ENCODE measurements at places on chromosomes 5 and 9.

DNA sequence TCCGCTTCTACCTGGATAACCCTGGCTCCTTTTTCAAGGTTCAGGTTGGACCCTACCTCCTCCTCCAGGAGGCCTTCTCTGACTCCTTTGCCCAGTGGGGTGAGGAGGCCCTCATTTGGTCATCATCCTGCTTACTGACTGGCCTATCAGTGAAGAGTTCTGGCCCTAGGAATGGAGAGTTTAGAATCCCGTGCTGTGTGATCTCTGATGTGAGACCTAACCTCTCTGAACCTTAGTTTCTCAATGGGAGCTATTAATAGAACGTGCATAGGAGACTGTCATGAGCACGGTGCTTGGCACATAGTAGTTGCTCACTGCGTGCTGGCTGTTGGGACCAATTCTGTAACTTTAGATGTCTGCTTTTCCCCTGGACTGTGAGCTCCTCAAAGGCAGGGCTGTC, 10.3 kb downstream of the NTNG2 start:
- no peak for DNase-seq

DNA sequence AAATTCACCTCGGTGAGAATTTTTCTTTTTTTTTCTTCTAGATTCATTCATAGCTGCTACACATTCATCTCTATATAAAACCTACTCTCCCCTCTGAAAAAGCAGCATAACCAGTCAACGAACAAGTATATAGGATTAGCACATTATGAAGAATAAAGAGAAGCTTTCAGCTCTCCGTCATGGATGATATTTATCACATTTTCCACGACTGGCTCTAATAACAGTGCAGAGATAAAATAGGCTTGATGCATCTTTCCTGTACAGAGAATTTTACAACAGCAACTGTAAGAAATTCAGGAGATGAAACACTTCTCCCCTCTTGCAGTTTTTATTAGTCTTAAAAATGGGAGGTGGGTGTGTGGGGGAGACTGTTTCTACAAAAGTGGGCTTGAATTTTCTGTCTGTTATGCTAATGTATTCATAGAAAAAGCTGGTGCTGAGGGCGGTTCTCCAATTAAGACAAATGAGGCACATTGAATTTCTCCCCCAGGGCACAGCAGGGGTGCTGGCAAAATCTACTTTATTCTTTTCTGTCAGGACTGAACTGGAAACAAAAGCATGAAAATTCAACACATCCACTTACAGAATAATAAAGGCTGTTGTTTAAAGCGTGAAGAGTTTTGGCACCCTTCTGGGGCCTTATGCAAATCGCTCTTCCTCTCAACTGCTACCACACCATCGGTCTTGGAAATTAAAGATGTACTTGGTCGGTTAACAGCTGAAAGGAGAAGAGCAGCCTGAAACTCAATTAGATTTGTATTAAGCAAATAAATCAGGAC, 233.9 kb upstream of the ZNF608 start:
- no peak for DNase-seq

DNA sequence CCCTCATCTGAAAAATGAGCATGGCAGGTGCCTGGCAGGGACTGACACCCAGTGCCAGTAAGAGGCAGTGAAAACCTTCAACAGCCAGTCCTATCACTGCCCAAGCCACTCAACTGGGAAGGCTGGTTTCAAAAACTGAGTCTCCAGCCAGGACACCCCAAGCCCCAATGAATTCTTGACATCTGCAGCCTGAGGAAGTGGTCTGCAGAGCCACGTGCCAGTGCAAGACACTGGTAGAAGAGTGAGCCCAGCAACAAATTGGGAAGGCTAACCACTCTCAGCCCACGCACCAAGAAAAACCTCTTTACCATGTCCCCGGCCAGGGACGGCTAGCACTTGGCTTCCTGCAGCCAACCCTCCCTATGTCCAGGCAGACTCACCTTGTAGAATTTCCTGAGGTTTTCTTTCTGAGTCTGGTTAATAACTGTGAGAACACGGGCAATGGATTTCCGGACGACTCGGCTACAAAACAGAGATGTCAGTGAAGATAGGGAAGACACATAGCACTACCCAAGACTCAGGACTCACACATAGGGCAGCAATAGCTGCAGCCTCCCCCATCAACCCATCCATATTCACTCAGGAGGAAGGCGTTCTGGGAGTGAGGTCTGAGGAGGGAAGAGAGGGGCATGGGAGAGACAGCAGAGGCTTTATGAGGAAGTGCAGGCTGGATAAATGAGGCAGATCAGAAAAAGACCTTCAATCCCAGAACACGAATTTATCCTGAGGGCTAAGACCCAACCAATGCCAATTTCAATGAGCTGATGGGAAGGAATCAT, 1.8 kb downstream of the RPL35 start:
- no peak for DNase-seq

DNA sequence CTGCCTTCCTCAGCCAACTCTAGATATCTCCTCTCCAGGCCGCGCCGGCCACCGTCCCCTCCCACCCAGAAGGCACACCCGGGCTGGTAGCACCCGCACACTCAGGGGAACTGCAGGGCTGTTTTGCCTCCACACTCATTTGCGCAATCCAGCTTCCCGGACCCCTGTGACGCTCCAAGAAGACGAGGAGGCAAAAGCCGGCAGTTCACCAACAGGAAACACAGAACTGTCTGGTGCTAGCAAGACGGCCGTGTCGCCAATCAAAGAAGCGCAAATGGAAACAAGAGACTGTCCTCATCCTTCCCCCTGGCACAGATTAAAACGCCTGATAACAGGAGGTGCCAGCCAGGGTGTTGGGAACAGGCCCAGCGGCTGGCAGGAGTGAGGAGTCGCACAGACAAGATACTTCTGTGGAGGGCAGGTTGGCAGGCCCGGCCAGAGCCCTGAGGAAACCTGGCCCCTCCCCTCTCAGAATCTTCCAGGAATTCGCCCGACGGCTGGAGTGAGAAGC, 7.8 kb downstream of the AGPAT2 start:
- DNase-seq: no peak

DNA sequence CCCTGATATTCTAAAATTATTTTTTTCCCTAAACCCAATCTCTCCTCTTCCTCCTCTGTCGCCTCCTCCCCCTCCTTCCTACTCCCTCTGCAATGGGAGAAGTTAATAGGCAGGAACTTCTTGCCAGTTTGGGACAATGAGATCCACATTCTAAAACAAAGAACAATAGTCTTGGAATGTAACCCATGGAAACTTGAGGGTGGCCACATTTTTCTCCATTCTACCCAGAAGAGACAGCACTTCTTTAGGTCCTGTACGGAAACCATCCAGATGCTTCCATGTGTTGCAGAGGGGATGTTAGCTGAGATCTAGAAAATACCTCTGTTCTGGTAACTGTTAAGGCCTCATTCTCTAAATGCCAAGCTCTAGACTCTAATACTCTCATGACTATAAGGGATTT, 10.0 kb downstream of the SPARC start:
- no peak for DNase-seq

- no peak for DNase-seq
Observed at GRCh38 chr5:167912941-167913665, 378.3 kb upstream of the WWC1 start.

- no peak for DNase-seq
Observed at GRCh38 chr5:123142957-123143356, 53.9 kb downstream of the PRDM6 start.
